ENCODE measurements at places on chromosomes 5 and 9. TPM values are rescaled to one million over a fixed set of nuclear protein-coding genes. Genes with fewer than 3 reads are reported as not detected.

DNA sequence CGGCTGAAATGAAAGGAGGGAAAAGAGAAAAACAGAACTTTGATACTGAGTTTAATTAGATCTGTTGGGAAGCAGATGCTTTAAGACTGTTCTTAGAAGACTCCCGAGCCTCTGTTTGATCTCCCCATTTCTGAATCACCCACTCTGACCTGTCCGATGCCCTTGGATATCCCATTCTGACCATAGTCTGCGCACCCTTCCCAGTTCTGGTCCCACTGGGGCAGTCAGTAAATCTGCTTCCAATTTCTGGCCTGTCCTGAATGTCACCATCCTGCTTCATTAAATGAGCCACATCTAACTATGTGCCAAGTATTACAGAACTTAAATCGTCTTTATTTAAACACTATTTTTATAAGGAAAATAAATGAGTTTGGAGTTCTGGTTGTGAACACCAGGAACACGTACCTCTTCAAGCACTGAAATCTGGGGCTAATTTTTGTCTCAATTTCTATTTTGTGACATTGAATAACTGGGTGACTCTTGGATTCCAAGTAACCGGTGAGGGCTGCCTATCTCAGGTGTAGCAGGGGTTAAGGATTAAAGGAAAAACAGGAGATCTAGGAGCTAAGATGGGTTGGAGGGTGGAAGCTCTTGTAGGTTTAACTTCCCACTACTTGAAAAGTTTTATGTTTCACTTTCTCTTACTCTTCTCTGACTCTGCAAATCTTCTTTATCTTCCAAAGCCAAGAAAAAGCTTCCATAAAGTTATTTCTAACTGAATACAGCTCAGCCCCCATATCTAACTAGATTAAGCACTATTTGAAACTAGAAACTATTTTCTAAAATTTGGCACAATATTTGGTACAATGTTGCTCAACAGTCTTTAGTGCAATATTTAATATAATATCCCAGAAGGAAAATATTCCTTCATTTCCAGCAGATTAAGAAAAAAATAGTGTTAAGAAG, 40.1 kb downstream of the ALDH1A1 start:
- no peak for DNase-seq

- DNase-seq: no peak
These were observed 30.3 kb upstream of the GHR start for GRCh38 chr5:42392917-42393316.

- no peak for DNase-seq
These were observed 340.9 kb downstream of the EFNA5 start for GRCh38 chr5:107329850-107330249.

GRCh38 chr5:1512541-1513291, 11.0 kb downstream of the LPCAT1 start:
- no peak for DNase-seq

DNA sequence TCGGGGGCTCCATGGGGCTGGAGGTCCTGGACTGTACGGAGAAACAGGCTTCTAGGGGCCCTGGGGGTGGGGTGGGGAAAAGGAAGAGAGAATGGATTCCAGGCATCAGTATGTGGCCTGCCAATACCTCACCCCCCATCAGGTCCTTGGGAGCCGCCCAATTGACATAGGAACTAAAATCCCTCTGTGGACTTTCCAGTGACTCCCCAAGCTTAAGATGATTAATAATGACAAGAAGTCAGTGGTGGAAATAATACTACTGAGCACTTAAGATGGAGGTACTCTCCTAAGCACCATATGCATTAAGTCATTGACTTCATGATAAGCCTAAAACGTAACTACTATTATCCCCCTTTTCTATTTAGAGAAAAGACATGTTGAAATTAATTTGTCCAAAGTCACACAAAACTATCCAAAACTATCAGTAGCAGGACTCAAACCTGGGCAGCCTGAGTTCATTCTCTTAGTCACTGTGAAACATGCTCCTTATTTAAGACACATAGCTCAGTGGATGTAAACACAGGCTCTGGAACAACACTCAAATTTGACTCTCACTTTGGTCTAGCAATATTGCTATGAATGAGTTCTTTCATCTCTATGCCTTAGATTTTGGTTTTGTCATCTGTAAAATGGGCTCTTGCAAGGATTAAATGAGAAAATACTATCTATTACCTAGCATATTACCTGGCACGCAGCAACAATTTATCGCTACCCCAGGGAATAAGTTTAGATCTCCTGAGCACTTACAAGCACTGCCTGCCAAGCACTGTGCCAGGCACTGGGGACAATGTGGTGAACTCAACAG, 9.5 kb downstream of the SPRY4 start:
- no peak for DNase-seq

- DNase-seq: no peak
These were observed 534.3 kb upstream of the ST8SIA4 start for GRCh38 chr5:101437351-101437750.

GRCh38 chr5:159849437-159850083, 66.7 kb upstream of the ADRA1B start:
- no peak for DNase-seq

DNA sequence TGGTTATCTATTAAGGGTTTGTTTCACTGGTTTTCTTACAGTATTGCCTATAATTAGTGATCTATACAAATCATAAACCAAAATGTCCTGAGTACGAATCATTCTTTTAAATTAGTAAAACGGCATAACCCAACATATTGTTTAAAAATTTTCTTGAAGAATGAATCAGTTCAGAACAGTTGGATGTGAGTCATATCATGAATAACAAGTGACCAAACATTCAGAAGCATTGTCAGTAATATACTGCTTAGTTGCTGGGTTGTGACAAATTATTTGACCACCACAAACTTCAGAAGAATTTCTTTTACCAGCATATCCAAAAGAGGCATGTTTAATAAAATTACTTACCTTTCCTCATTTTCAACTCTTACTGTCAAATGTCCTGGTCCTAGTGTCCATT, 111.2 kb downstream of the UNC13B start:
- no peak for DNase-seq

The ENG gene
- polyA plus RNA-seq: 53.5 TPM

The KIAA0825 gene
- 5.2 TPM for polyA plus RNA-seq

The ECSCR gene
- polyA plus RNA-seq: 21.9 TPM

The TUSC1 gene
- 14.9 TPM for polyA plus RNA-seq

The PCDHB10 gene
- 7.2 TPM for polyA plus RNA-seq
